ENCODE measurements at places on chromosomes 3 and 15.

DNA sequence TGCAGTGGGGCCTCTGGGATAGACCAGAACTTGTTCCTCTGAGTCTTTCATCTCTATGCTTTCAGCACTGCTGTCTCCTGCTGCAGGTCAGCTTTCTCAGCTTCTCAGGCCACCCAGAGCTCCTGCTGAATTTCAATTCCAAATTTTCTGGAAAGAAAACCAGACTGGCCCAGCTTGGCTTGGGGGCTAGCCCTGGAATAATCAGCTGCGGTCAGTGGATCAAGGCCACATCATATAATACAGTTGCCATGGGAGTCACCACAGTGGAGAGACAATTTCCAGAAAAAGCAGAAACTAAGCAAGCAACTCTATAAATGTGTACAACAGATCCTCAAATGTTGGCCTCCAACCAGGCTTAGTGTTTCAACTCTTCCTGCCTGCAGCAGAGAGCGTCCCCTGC lies 91.1 kb upstream of the SLC24A5 start:
- no peak for DNase-seq

DNA sequence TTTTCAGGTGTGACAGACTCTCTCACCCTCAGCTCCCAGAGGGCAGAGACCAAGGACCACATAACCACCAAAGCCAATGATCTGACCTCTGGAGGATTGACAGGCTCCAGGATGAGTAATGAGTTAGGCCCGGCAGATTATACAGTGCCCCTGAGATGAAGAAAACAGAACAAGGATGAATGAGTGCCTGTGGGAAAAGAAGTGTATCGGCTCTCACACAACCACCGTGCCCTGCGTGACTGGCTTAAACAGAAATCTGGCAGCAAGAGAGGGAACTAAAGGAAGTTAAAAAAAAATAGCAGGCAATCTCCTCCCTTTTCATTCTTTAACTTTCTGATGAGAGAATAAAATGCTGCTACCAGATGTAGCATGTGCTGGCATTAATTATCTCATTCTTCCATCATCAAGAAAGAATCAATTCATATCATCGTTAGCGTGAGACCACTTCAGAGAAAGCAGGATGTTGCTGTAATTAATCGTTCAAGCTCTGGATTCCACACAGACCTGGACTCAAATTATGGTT lies 227.5 kb upstream of the COL8A1 start:
- DNase-seq: no peak

DNA sequence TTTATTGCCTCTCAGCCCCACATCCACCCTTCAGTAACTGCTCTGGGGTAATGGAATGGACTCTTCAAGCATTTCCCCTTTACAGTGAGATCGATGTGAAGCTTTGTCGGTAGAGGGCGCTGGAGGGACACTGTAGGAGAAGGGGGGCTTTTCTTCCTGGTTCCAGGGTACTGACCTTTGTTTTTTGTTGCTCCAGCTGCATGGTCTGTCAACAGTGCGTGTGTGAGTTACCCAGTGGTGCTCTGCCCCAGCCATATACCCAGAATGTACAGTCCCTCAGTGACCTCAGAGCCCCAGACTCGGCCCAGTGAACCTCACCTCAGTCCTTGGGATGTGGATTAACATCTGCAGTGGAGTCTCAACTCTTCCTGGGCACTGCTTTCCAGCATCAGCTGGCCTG lies 180.3 kb upstream of the TSC22D2 start:
- no peak for DNase-seq

- peak; percentile 96 for DNase-seq
These were observed 461 bp upstream of the FAH start for GRCh38 chr15:80152180-80152895.
